NCI-H187 (cell line): ENCODE measurements at places on chromosomes 6 and 20.

DNA sequence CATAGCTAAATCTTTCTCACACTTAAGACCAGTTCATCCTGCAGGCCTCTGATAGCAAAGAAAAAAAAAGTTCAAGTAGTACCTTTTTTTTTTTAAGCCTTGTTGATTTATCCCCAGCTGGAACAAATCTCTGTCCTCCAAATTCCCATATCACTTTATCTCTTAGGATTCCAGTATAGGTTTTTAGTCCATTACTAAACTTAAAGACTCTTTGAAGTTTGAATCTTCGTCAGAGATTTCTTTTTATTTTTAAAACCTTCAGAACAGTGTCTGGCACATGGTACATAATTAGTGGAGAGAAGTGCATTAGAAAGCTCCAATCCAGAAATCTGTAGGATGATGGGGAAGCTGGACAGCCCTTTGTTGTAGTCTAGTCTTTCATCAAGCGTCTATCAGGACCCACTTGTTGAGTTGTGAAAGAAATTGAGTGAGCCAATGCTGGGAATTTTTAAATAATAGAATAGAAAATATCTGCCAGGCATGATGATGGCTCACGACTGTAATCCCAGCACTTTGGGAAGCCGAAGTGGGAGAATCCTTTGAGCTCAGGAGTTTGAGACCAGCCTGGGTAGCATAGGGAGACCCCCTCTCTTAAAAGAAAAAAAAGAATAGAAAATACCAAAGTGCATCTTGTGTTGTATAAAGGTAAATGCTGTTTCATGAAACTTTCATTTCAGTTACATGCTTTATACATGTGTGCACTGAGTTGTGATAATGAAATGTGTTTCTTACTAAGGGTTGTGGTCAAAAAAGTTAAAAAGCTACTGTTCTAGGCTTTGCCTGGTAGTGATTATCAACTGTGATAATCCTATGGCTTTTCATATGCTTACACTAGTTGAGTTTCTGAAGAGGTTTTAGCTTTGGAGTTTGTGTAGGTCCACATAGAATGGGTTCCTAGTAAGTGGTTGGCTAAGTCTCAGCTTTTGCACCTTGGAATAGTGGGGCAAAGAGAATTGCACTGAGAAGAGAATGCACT lies 3.2 kb downstream of the NFYA start:
- DNase-seq, result no peak

DNA sequence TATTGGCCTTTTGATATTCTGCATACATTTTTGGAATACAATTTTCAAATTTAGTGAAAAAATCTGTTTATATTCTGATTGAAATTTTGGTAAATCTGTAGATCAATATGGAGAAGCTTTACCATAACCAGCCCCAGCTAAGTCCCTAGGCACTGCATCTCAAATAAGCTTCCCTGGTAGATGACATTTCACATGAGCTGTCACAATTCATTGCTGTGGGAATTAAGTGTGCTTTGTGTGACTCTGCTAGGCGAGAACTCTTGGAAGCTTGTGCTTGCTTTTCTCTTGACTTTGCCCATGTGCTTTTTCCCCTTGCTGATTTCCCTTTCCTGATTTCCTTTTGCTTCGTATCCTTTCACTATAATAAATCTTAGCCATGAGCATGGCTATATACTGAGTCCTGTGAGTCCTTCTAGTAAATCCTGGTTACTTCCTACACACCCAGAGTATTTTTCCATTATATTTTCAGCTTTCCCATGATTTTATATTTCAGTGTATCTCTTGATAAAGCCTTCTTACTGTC lies 166.5 kb upstream of the MMS22L start:
- DNase-seq, result no peak

DNA sequence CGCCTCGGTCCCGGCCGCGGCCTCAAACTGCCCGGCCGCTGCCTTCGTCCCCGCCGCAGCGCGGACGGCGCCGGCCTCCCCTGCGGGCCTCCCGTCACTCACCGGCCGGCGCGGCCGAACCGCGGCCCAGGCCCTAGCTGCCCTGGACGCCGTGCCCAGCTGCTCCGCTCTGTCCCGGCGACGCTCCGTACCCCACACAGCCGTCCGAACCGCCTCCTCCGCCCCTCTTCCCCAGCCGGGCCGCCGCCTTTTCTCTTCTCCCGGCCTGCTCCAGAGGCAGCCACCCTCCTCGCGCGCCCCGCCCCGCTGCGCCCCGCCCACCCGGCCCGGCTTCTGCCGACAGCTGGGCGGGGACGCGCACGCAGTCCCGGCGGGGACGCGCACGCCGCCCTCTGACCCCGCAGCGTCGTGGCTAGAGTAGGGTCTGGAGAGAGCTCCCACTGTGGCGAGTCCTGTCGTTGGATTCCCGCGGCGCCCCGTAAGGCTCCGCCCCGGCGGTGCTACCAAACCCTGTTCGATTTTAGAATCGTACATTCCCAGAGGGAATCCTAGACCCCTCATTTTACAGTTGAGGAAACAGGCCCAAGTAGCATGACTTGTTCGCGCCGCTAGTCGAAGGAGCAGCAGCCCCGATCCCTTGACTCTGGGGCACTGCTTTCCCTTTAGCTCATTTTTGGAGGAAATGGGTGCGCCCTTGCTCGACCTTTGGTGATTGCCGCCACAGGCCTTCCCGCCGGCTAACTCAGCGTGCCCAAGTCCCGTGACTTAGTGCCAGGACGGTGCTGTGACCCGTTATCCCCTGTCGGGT lies at the start of gene FBXO30:
Gene FBXO30, minus strand, starts transcription at position 295 of the 808 bp plus-strand sequence. CDS start 8,390 bp downstream, outside the sequence.
- DNase-seq, result peak; percentile 82

DNA sequence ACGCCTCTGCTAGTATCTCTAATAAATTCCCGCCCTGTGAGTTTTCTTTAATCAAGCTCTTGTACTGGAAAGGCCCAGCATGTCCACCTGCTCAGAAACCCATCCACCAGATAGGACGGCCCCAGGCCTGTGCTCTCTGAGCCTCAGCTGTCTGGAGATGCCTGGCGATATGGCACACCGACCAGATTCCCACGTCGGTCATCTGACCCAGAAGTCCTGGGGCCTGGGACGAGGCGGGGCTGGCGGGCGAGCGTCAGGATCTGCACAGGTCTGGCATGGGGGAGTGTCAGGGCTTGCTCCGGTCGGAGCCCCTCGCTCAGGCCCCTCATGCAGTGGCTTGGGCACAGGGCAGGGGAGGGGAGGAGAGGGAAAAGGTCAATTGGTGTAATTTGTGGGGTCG lies 10.2 kb downstream of the RNASET2 start:
- no peak for DNase-seq

DNA sequence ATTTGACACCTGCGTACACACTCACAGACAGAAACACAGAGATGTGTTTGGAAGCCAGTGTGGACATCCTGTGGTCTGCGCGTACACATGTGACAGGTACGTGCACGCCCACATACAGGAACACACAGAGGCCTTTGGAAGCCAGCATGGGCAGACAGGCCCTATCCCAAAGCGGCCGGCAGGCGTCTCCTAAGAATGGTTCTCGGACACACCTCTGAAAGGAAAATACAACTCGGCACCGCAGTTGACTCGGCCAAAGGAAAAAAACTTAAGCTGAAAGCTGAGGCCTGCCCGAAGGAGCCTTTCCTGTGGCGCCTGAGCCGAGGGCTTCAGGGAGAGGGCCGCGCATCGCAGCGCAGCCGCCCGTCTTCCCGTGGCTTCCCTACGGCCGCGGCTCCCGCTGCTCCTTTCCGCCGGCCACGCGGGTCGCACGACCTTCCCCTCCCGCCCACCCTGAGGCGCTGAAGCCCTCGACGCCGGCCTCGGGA lies 1.4 kb upstream of the CEP43 start:
- no peak for DNase-seq

DNA sequence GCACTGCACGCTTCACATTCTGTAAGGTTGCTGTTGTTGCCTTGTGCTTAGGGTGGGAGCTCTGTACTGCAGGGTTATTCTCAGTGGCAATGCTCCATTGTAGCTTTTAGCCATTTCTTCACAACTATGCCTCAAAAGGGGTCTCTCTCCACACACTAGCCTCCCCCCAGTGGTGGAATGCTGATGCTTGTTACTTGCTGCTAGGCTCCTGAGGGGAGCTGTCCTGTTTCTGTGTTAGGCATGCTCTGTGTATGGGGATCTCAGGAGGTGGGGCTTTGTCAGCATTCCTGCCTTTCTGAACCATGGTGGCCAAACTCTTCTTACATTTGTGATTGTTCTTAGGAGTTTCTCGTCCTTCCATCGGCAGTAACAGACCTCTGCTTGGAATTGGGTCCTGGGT lies 18.8 kb downstream of the TMEM170B start:
- no peak for DNase-seq

- no peak for DNase-seq
Observed at GRCh38 chr20:46735436-46735835, 26.0 kb downstream of the SLC2A10 start.

GRCh38 chr6:109788687-109789086 lies 97.6 kb downstream of the FIG4 start:
- no peak for DNase-seq

DNA sequence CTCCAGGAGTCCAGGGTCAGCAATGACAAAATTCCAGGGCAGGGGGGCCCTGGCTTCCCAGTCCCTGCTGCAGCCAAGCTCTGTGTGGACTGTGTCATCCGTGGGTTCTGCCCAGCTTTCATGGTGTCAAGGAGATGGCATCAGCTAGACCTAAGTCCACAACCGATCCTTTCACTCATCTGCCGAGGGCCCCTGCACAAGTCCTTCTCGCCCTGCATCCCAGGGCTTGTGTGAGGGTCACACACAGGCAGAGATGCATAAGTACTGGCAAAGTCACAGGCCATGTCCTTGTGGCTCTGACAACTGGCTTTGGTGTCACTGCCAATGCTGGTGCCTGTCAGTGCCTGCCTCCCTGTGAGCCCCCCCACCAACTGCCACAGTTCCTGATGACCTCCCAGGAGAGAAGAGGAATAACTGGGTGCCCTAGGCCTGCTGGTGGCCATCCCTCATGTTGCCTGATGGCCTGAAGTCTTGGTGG lies 181.4 kb upstream of the CST7 start:
- DNase-seq, result no peak

DNA sequence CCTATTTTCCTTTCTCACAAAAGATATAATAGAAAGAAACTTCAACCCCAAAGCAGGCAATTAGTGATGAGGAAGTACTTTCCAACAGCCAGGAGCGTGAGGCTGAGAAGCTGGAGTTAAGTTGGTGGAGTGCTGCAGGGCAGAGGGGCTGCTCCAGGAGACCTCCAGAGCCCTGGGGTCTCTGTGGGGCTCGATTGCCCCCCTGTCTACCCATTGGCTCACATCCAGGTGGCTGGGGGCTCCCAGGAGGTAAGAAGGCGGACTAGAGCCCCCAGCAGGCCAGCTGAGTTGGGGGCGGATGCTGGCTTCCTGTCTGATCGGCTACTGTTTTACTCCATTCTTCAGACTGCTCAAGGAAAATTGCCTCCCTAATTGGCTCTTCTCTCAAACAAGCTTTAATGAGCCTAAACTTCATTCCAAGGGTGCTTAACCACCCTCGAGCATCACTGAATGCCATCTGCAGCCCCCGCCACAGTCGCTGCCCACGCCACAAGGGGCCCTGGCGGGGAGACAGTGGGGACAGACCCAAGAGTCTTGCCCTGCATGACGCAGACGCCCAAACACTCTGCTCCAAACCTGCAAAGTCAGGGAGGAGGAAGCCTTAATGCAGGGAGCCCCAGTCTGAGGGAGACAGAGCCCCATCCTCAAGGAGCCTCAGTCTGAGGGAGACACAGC lies 78.6 kb downstream of the MDGA1 start:
- DNase-seq, result no peak

GRCh38 chr20:17622851-17623508 lies 53.1 kb downstream of the DSTN start:
- DNase-seq, result no peak

GRCh38 chr20:63330940-63331339 lies 30.2 kb downstream of the CHRNA4 start:
- DNase-seq, result no peak

- peak; percentile 23 for DNase-seq
Observed at GRCh38 chr6:45416700-45417099, 39.0 kb upstream of the SUPT3H start.

DNA sequence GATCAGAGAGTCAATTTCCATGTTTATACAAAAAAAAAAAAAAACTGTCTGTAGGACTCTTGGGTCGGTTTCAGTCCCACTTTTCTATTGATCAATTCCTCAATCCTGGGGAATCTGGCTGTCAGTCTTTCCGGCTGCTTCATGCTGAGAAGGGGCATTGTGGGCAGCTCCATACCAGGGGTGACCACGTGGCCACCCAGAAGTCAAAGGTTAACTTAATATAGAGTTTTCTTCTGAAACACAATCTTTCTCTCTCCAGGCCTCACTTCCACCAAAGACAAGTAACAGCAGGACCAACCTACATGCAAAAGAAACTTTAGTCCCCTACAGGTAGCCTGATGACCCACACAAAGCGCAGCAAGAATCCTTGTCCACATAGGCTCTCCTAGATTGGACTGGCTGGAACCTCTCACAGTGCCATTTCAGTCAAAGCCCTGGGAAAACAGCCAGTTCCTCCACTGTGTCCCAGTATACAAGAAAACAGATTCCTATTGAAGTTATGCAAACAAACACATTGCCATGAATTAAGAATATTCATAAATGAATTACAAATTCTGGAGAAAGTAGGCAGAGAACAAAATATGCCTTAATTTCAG lies 18.5 kb upstream of the SERPINB9 start:
- no peak for DNase-seq

DNA sequence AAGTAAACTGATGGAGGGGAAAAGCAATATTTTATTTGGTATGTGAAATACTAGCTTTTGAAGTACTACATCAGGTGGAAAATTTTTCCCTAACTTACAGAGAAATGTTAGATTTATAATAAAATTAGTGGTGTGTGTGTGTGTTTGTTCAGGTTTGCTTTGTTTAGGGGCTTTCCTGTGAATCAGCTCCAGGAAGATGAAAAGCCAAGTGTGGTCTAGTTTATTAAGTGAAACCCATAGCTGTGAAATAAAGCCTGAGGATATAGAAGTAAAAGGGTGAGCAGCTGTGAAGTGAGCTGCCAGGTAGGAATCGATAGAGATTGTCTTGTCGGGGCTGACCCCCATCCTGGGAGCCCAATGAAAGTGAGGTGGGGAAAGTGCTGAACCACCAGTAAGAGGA lies 347.6 kb upstream of the IMPG1 start:
- no peak for DNase-seq

DNA sequence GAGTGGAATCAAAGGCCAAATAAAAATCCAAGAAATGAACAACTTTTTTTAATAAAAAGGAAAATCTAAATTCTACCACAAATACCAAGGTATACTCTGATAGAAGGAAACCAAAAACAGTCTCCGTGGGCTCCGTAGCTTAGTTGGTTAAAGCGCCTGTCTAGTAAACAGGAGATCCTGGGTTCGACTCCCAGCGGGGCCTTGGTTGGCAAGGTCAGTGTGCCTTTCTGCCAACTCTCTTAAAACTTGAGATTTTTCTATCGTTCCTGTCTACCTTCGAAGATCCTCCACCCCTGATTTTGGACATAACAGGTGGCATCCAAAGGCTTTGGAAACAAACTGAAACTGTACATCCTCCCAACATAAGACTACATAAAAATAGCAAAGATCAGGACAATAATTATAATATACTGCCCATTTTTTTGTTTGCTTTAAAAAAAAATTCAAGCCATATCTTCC lies 197.9 kb downstream of the TRIM27 start:
- DNase-seq, result no peak

DNA sequence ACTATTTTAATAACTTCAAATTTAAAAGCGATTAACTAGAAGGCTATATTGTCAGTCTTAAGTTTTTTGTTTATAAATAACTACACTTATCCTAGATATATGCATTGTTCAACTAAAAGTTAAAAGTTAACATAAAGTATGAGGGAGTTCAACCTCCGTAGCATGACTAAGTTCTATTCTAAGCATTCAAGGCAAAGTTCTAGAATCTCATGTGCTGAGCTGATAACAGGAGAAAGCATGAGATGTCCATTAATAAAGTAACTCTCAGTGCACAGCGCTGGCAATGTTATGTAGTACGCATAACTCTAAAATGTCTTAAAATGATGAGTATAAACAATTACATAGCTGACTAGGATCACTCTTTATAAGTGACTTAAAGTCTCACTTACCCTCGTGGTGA lies 264.8 kb downstream of the RNGTT start:
- DNase-seq, result no peak
